Stimulated activated CD8-positive, alpha-beta memory T cell treated with anti-CD3 and anti-CD28 coated beads, Interleukin-4, amount 100 ng/mL, for 4 hours (primary cell): ENCODE measurements at places on chromosomes 5 and 9.

DNA sequence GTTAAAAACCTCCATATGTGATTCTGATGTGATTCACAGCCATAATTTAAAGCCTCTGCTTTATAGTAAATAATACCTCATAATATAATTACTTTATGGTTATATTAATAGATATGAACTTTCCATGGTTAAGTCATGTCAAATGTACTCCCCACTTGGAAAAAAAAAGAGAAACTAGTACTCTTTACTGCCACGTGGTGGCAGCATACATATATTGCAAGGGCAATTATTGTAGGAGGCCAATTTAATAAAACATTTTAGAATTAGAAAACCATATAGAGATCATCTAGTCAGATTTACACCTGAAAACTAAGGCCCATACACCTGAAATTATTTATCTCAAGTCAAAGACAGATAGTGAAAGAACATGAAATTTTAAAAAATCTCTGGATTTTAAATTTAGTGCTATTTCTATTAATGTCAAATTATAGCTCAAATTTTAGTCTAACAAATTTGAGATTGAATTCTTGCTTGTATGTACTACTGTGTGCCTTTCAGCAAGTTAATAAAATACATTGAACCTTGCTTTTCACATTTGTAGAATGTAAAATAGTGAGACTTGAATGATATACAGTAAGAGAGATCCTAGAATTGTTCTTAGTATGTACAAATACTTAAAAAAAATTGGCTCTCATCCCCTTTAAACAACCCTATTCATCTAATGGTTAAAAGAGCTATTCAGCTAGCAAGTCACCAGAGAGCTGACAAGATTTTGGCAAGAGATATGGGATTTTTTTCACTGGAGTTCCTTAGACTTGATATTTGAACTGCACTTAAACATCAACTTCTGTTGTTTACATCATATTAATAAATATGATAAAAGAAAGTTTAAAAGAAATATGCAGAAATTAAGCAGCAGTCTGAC is 603.8 kb downstream of the TLE4 start:
- DNase-seq: no peak

- DNase-seq: no peak
Observed at GRCh38 chr5:73515232-73515631, 17.0 kb downstream of the BTF3 start.

- DNase-seq: no peak
Observed at GRCh38 chr5:72252574-72253155, 67.4 kb downstream of the MRPS27 start.

- DNase-seq: no peak
Observed at GRCh38 chr5:59533730-59534108, 359.8 kb downstream of the PDE4D start.

- no peak for DNase-seq
Observed at GRCh38 chr5:38680094-38680825, 123.8 kb upstream of the LIFR start.

DNA sequence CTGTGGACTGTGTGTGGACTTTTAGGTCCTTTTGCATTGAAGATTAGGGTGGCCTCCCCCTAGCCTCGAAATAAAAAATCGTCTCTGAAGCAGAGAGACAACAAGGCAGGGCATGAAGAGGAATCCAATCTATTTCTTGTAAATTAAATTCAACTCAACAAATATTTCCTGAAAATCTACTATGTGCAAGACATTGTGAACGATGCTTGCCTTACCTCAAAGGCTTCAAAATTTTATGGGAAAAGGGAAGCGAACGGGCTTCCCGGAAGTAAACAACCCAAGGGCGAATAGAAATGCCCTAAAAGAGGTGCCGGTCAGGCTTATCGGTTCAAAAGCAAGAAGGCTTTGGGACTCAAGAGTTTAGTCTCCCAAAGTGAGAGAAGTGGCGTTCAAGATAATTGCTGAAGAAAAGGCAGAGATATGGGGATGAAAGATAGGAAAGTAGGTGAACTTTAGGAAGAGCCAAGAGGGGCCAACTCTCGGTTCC is 525 bp downstream of the KIF24 start:
- DNase-seq: no peak

DNA sequence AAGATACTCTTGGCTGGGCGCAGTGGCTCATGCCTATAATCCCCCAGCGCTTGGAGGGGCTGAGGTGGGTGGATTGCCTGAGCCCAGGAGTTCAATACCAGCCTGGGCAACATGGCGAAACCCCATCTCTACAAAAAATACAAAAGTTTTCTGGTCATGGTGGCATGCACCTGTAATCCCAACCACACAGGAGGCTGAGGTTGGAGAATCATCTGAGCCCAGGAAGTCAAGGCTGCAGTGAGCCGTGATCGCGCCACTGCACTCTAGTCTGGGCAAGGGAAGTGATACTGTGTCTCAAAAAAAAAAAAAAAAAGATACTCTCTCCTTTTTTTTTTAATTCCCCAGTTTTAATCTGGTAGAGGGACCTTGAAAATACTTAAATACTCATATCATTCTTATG is 15.0 kb downstream of the ANKRD33B start:
- DNase-seq: no peak

- DNase-seq: no peak
Observed at GRCh38 chr9:113585555-113585954, 122.0 kb downstream of the RGS3 start.

DNA sequence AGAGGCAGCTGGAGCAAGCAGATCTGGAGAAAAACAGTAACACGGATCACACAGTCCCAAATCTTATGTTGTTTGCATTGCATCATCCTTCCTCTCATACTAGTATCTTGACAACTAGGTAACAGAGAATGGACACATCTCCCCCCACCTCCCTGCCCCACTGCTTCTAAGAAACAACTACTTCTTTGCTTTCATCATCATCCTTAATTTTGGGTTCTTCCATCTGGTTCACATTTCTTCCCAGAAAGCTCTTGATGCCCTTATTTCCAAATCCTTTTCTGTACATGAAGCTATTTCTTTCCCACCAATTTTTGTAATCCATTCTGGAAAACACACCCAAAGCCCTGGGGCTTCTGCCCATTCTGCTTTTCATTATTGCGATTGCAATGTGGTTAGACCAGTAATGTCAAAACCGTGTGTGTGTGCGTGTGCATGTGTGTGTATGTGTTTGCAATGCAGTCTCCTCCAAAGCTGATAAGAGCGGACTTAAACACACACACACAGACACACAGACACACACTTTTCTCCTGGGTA is 254.7 kb upstream of the SLC30A5 start:
- DNase-seq: no peak

- DNase-seq: no peak
Observed at GRCh38 chr5:55763746-55764420, 26.0 kb downstream of the DDX4 start.

- DNase-seq: no peak
Observed at GRCh38 chr5:18675041-18675440, 1040.8 kb downstream of the TAF11L14 start.

GRCh38 chr5:77972469-77973252 is 196.5 kb upstream of the TBCA start:
- DNase-seq: no peak

- DNase-seq: no peak
Observed at GRCh38 chr9:86369810-86370209, 15.6 kb upstream of the TUT7 start.

GRCh38 chr5:124580925-124581737 is 165.3 kb downstream of the ZNF608 start:
- DNase-seq: no peak

- DNase-seq: no peak
Observed at GRCh38 chr5:132742158-132742557, 4.8 kb upstream of the KIF3A start.

GRCh38 chr5:9813305-9813704 is 183.2 kb upstream of the TAS2R1 start:
- DNase-seq: no peak

DNA sequence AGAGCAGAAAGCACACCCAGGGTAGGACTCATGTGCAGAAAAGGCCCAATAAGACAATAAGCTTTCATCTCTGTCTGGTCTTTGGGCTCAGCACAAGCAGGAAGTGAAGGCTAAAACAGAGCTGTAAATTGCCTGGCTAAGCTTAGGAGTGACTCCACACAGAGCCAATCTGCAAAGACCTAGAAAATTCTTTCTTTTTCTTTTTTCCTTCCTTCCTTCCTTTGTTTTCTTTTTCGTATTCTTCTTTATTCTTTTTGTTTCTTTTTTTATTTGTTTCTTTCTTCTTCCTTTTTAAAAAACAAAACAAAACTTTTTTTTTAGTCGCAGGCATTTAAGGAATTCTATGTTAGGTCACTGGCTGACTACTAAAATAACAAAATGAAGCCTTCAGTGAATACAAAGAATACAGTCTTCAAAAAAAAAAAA is 12.2 kb downstream of the SLC35A4 start:
- no peak for DNase-seq

GRCh38 chr9:129164246-129164930 is 13.7 kb downstream of the IER5L start:
- DNase-seq: no peak

DNA sequence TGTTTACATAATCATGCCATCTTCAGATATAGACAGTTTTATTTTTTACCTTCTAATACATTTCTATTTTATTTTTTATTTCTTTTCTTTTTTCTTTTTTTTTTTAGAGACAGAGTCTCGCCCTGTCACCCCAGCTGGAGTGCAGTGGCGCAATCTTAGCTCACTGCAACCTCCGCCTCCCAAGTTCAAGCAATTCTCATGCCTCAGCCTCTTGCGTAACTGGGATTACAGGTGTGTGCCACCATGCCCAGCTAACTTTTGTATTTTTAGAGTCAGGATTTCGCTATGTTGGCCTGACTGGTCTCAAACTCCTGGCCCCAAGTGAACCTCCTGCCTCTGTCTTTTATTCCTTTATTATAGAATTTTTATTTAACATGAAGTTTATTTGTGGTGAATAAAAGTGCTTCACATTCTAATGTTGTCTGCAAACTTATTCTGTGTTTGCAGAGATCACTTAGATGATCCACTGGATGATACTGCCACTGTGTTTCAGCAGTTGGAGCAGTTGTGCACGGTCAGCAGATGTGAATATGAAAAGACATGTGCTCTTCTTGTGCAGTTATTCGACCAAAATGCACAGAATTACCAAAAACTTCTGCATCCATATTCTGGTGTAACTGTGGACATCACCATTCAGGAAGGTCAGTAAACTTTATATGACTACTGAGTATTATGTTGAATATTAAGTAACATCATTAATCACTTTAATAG is 62.2 kb downstream of the RANBP17 start:
- DNase-seq: no peak

GRCh38 chr9:110429453-110429852 is 91.8 kb upstream of the TXNDC8 start:
- DNase-seq: no peak

- DNase-seq: no peak
Observed at GRCh38 chr5:75337366-75338021, 474 bp downstream of the HMGCR start.

GRCh38 chr5:58455066-58455465 is 4.8 kb downstream of the PLK2 start:
- no peak for DNase-seq

GRCh38 chr5:178203670-178204181 is 607 bp upstream of the HNRNPAB start:
- no peak for DNase-seq

DNA sequence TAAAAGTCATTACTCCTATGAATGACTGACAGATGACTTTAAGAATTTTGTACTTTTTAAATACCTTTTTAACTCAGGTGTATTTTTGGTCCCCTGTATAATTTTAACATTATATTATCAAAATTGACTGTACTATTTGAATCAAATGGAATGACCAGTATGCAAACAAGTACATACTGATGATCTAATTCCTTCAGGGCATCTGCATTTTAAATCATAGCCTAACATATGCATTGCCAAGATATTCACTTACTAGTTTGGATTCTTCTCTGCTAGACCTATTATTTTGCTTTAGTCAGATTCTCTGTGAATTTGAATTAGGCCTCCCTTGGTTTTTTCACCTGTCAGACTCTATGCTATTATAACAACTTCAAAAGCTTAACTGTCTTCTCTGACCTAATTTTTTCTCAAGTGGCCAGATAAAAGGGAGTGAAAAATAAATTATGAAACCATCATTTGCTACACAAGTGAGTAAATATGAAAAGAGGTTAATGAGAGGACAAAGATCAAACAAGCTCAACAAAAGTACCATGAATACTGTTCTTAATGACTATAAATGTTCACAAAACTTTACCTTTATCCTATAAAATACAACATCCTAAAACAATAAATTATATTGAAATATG is 1505.2 kb upstream of the CDH9 start:
- DNase-seq: no peak

- DNase-seq: no peak
Observed at GRCh38 chr5:173793648-173794548, 94.3 kb upstream of the CPEB4 start.
